ENCODE measurements at places on chromosomes 5 and 9.

GRCh38 chr5:6496207-6496584, 47.5 kb downstream of the UBE2QL1 start:
- no peak for DNase-seq

GRCh38 chr5:1523480-1523792, 324 bp downstream of the LPCAT1 start:
- no peak for DNase-seq

GRCh38 chr5:127370631-127371030, 80.0 kb downstream of the MEGF10 start:
- DNase-seq: no peak

GRCh38 chr9:93223260-93224180, 39.6 kb downstream of the WNK2 start:
- DNase-seq: no peak

- DNase-seq: no peak
These were observed at the start of gene BNC2 for GRCh38 chr9:16870596-16871335. Gene BNC2, minus strand, starts transcription at chr9:16870670. Its CDS starts 22 bp downstream, at chr9:16870648.

DNA sequence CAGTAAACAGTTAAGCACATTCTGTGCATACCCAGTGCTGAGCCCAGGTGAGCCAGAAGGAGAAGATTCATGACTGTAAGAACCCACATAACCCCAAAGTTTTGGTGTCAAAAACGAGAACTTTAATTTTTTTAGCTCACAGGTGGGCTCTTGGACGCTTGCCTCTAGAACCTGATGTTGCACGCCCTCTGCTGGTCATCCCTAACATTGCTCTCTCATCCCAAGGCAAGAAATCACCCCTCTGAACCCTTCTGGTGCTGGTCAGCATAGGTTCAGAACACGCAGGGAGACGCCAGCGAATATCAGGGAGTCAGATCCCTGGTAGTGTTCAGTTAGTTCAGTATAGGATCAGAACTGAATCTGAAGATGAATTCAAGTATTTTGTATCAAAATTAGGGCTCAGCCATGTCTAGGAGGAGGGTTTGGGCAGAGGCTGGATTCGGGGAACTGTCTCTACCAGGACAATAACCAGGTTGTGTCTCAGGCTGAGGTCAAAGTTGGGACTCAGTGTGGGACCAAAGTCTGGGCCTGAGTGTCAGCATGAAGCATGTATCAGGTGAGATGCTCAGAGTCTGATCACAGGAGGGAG, 4.1 kb upstream of the DNAJB5 start:
- DNase-seq: peak; percentile 60

DNA sequence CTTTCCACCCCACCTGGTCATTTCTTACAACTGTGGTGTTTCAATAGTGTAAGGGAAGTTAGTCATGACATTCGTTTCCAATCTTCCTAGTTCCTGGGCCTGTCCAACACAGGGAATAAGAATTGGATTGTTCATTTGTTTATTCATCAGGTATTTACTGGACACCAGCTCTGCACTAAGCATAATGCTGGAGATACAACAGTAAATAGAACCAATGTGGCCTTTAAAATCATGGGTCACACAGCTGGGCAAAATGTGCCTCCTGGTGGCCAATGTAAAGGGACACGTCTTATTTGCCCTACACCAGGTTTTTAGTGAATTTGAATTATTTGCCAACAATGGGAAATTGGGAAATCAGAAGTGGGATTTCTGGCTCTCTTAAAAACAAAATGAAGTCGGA, 10.4 kb downstream of the ABLIM3 start:
- DNase-seq: no peak

DNA sequence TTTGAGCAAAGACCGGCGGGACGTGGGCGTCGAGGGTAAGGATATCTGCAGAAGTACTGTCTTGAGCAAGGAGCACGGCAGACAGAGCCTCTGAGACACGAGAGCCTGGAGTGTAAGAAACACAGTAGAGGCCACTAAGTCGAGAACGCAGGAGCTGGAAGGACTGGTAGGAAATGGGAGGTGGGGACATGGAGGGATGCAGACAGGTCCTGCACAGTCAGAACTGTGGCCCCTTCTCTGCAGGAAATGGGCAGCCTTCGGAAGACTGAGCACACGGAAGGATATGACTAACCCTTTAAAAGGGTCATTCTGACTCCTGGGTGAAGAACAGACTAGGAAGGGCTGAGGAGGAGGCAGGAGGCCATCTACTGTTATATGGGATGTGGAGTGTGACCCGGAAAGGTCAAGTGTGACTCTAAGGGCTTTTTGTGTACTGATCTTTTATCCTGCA, 1.4 kb upstream of the CAMSAP1 start:
- DNase-seq: no peak

GRCh38 chr5:94025788-94026473, 284.5 kb upstream of the POU5F2 start:
- no peak for DNase-seq

DNA sequence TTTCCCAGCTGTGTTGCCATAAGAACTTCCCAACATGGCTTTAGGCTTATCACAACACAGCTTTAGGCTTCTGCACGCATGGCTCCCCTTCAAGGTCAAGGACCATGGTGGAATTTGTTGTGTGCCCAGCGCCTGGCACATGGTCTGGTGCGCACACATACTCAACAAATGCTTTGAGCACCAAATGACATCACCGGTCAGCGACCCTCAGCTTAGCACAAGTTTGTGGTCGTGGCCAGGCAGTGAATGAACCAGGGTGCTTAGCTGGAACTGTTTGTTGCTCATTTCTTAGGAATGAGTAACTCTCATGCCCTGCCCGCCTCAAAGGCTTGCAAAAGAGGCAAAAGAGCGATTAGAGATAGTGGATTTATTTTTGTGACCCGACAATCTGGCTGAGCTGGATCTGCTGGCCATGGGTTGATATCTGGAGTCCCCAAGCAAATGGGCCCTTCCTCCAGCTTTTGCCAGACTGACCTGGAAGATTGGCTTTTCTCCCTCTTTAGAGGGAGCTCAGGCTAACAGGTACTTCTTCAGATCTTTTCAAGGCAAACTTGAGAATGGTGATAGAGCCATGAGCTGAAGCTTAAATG, 58.9 kb downstream of the DAP start:
- DNase-seq: no peak

GRCh38 chr5:145568581-145568980, 266.6 kb downstream of the PRELID2 start:
- DNase-seq: no peak

DNA sequence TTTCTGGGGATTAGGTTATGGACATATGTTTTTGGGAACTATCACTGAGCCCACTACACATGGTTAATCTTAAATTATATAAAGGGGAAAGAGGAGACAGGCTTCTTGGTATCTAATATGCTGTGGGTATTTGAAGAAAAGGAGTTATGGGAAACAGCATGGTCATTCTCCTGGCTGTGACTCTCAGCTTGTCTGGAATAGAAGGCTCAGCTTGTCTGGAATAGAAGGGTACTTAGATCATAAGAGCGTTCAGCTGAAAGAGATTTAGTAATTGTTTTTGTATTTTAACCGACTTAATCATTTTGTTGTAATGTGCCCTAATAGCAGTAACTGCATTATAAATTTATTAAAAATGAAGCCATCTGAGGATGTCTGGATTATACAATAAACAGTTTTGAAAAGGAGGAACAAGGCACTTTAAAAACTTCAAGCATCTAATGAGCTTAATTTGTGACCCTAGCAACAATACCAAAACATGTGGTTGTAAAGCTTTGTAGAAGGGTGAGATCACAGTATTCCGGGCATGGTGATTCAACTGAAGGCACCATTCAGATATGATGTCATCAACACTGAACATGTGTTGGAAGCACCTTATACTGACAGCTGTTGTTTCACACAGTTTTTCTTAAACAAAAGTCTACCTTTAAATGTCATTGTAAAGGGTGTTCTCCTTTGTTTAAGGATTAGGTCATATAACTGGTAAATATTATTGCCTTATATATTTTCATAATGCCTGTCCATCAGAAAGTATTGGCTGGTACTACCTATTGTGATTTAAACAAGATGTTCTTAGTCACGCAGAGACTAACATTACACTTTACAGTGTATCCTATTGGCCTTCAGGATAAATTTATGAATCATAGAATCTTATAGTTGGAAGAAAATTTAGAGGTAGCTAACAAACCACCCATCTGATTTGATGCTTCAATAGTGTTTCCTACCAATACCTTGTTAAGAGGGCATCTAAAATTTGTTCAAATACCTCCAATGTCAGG, 2174.1 kb upstream of the WWC1 start:
- no peak for DNase-seq

DNA sequence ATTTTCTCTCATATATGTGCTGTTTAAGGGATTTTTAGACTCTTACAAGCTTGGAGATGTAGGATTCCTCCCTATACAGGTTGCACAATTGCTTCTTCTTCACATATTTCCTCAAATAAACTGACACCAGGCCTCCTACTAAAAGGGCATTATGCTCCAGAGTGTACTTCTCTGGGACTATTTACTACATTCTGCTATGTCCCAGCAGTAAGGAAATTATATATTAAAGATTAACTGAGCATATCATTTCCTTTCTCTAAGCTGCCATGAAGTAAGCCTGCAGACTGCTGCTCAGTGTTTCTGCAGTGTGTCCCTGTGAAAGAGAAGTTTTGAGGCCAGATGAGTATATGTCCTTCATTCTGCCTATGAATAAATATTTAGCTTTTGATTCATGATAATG, 356.9 kb upstream of the NUDT12 start:
- no peak for DNase-seq

- no peak for DNase-seq
These were observed 75.7 kb downstream of the PJA2 start for GRCh38 chr5:109334056-109334455.

GRCh38 chr5:127684726-127685467, 18.3 kb upstream of the CCDC192 start:
- DNase-seq: no peak

GRCh38 chr5:14705556-14705955, 41.0 kb downstream of the OTULIN start:
- DNase-seq: no peak

DNA sequence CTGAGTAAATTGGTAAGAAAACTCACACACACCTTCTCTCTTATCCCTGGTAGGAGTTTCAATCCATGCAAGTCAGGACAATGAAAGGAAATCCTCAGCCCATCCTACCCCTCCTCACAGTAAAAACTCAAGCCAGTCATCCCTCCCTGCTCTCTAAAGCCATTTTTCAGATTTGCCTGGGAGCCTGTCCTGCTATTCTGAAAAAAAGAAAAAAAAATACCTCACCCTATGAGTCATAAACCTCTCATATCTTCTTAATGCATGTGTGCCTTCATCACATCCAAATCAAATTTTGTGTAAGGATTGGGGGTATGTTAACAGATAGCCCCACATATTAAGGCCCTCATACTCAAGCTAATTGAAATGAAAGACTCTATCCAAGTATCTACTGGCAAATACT, 14.1 kb downstream of the UGT3A2 start:
- no peak for DNase-seq

- peak; percentile 55 for DNase-seq
These were observed 3.9 kb upstream of the NKD2 start for GRCh38 chr5:1004461-1005248.

- no peak for DNase-seq
These were observed 1.1 kb upstream of the SSBP2 start for GRCh38 chr5:81751836-81752643.

DNA sequence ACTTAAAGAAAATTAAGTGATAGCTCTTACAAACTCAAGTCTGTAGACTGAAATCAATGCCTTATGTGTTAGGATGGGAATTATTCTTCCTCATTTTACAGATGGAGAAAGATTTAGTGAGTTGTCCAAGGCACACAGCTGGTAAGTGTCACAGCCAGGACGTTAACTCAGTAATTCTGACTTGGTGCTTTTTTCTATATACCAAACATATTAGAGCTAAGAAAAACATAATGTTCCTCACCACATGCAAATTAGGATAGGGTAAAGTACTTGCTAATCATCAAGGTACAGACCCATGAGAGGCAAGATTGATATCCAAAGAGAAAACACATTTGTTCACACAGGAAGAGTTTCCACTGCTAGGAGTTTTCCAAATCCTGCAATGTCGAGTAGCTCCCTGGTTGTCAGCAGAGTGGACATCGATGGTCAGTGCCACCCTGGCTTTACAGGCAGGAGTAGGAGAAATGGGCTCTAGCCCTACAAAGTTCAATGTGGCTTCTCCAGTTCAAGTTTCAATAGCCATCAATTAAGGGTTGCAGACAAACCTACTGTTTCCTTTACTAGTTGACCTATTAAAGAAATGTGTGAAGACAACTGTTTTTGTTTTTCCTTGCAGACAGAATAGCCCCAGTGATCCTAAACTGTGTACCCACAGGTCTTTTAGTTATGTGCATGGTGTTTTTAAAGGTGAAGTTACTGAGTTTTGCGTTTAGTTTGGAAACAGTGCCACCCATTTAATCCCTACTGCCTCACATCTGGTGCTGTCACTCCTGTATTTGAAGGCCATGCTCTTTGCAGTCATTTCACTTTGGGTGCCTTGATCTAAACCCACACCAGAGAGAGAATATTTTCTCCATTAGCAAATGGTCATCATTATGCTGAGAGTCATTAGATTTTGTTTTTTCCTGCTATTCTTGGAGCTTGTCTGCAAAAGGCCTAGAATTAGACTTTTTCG, 460.8 kb upstream of the SMARCA2 start:
- no peak for DNase-seq

DNA sequence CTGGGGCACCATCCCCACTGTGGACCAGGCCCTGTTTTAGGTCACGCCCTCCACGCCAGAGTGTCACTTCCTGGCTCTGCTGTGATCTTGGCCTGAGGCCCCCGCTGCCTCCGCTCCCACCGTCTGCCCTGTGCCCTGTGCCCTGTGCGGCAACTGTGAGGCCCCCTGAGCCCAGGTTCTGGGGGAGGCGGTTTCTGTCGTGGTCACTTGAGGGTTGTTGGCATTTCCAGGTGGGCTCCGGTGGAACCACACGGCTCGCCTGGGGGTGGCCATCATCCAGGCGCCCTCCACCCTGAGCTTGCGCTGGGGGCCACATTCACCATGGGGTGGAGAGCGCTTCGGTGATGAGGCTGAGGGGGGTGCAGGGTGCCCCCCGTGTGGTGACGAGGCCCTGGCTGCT, 6.6 kb downstream of the DPP7 start:
- DNase-seq: no peak

- peak; percentile 11 for DNase-seq
These were observed 115.6 kb upstream of the COL5A1 start for GRCh38 chr9:134525841-134526583.

- DNase-seq: no peak
These were observed 202.8 kb downstream of the SPOCK1 start for GRCh38 chr5:137296213-137296781.

GRCh38 chr9:133127340-133127981, 6.4 kb upstream of the RALGDS start:
- peak; percentile 65 for DNase-seq

DNA sequence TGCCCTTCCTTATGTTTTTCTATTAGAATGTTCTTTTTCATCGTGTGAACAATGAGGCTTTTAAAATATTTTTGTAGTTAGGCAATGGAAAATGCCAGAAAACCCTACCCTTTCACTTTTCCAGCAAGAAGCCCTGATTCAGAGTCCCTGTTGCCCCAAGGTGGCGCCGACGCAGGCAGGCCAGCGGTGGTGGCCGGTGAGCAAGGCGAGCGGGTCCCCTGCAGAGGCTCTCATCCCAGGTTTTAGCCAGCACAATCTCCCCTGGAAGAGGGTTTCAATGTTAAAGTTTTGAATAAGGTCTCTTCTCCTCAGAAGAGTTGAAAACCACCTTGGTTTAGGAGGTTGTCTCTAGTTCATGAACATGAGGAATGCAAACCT, 40.8 kb upstream of the CKMT2 start:
- DNase-seq: no peak
